ENCODE measurements at places on chromosomes 4 and X.

- no peak for DNase-seq
Observed at GRCh38 chr4:3406431-3406830, 35.3 kb upstream of the HGFAC start.

- no peak for DNase-seq
Observed at GRCh38 chrX:33987458-33987857, 144.7 kb downstream of the FAM47A start.

DNA sequence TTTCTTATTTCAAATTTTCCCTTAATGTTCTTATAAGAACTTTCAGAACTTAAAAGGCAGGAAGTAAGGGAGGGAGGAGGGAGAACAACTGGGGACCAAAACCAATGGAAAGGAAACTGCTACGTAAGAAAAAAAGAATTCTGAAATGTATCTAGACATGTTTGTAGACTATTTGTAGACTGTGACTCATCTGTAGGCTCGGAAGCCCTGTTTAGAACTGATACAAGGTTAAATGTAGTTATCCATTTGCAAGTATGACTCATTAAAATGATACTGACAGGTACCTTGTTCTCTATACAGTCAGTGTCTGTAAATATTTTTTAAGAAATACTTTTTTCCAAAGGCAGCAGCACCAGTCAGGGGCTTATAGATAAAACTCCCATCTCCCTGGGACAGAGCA is 202.0 kb downstream of the DHX15 start:
- no peak for DNase-seq

DNA sequence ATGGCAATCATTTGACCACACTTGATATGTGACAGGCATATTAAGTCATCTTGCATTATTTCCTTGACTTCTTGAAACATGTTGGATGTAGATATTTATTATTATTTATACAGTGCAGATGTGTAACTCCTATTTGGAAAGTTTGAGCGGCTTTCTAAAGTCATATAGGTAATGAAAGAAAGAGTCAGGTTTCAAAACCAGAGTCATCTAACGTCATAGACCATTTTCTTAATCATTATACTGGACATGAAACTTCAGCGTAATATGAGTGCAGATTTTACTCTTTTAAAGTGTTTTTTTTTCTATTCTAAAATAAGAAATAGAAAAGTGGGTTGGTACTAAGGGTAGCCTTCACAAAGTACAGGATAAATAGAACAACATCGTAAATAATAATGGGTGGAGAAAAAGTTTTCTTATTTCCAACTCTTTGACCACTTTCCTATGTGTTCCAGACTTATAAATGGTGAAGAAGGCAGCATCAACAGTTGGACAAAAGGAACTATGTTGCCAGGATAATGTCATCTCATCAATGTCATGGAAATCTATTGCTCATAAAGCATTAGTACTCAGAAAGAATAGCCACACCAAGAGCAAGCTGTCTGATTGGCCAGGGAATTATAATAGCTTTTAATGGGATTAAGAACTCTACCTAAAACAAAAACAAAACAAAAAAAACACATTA is 108.0 kb upstream of the PCDH18 start:
- DNase-seq = no peak

DNA sequence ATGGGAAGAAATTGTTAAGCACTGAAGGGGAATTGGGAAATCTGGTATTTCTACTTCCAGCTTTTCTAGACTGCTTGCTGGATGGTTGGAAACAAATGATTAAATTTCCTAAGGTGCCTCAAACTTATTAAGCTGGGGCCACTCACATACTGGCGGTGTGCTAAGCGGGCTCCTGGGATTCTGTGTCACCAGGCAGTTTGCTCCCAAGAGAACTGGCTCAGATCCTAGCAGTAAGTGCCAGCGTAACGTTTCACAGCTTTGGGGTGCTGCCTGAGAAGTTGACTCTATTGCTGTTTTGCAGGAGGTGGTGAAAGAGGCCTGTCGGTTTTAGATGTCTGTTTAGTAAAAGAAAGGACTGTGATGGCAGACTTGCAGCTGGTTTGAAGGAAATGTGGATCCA is 6.9 kb upstream of the REELD1 start:
- no peak for DNase-seq

DNA sequence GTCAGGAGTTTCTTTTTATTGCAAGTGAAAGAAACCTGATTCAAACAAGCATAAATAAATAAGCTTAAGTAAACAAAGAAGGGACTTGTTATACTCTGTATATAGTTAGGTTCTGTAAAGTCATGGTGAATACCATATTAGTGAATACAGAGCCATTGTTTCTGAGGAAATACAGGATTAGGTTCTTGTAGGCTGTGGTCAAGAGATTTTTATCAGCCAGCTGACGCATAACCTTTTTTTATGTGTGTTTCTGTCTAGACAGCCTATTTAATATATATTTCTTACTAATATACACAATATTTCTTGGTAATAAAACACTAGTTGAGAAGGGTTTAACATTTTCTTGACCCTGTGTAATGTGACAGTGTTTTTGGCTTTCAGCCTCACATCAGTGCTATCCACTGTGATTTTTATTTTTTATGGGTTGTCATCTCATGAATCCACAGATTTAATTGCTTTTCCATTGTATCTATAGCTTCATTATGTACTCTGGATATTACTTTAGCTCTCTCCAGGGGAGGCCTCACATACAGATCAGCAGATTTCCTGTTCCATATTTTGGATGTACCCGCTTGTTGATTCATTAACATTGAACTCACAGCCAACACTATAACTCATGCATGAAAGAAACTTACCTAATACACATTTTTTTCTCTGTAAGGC is 8.0 kb downstream of the HERC3 start:
- peak; percentile 37 for DNase-seq

DNA sequence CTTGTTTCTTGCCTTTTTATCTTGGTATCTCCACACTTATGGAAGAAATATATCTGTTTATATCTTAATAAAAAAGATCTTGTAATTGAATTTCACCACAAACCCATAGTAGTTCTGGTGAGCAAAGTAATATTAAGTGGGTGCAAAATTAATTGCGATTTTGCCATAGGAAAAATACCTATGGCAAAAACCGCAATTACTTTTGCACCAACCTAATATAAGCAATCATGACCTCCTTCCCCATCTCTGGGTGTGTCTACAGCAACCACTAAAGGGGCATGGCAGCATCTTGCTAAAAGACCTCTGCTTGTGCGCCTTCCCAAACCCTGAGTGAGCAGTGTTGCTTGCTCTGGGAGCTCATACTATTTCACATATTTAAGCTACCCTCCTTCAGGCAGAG is 124.2 kb upstream of the GUCY1A1 start:
- DNase-seq = no peak

- DNase-seq = no peak
Observed at GRCh38 chrX:47610511-47610910, 9.1 kb downstream of the SYN1 start.

DNA sequence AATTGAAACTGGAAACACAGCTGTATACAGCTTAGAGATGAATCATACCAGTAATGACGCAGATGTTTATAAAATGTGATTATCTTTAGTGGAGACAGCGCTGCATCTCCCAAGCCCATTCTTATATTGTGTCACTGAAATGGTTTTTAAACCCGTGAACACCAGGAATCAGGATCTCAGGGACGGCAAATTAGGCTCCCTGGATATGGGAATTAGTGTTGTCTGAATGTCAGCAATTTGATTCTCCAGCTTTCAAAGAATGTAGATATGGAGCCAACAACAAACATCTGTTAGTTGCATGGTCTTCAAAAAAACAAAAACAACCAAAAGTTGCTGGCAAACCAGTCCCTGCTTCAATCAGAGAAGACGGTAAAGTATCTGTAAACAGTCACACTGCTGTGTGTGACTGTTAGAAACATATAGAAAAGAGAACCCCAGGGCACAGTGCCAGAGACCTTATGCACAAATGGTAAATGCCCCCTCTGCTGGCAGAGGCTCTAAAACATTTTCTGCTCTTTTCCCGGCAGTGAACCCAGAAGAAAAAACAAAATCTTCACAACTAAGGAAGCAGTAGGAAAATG is 351.9 kb upstream of the FTHL17 start:
- DNase-seq = peak; percentile 9

DNA sequence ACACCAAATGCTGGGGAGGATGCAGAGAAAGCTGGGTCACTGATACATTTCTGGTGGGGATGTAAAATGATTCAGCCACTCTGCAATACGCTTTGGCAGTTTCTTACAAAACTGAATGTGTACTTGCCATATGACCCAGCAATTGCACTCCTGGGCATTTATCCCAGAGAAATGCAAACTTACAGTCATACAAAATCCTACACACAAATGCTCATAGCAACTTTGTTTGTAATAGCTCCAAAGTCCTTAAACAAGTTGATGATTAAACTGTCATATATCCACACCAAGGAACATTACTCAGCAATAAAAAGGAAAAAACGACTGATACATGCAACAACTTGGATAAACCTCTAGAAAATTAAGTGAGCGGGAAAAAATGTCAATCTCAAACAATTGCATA is 12.3 kb downstream of the MID1 start:
- no peak for DNase-seq

DNA sequence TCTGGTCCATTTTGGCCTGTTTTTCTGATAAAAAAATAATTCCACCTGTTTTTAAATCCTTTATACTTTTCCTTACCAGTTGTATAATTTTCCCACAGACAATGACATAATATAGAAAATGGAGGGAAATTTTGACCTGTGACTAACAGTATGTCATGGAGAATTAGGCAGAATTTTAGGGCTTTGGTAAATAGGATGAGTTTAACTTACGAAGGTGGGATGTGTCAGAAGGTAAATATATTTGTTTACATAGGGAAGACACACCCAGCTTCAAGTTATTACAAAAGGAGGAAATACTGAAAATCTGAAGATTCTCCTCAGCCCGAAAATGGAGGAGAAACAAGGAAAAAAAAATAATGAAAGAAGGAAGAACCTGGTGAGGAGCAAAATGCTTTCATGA is 64.6 kb upstream of the PPP3CA start:
- no peak for DNase-seq

DNA sequence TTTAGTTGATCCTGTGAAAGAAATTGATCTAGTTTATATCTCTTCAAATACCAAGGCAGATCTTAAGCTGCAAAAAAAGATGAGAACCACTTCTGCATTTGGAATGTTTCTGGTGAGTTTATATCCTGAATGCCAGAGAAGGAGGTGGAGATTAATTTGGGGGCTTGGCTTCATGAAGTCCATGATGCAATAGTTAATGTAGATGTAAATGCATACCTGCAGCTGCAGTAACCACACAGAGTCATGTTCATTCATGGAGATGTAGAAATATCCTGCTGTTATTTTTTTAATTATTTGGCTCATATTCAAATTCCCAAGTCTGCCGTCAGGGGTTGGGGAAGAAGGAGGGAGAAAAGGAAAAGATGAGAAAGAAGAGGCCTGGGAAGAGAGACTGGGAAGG is at the start of gene SULT1E1:
SULT1E1 (minus strand) TSS at position 94 of the 400 bp plus-strand sequence. CDS start 2,501 bp downstream, outside the sequence.
- DNase-seq = no peak

GRCh38 chr4:89590128-89590527 is 246.8 kb downstream of the SNCA start:
- DNase-seq = no peak
